ENCODE measurements at places on chromosomes 6 and 20.

DNA sequence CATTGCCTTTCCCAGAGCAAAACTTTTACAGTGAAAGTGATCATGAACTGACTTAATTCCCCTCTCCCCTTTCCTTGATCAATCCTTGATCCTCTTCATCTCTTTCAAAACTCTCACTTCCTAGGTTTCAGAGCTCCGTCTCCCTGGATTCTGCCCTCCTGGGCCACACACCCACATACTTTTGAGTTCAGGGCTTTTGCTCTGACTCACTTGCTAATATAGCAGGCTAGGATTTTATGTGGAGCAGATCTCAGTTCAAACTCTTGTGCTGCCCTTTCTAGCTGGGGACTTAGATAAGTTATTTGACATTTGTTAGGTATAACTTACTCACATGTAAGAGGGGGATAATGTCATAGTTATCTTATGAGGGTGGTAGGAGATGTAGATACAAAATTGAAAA lies 109.1 kb upstream of the MLIP start:
- H3K4me1 ChIP-seq, result peaks cover 2% of the 10 kb centered on the region
- DNase-seq, result no peak
- no peak overlapping the region for H3K4me3 ChIP-seq
- no peak overlapping the region for H3K27ac ChIP-seq
- no peaks in the 10 kb centered on the region for H3K36me3 ChIP-seq
- peaks cover 1% of the 10 kb centered on the region for H3K27me3 ChIP-seq

- H3K27me3 ChIP-seq, result peaks cover 7% of the 10 kb centered on the region
- H3K4me3 ChIP-seq, result no peak overlapping the region
- no peaks in the 10 kb centered on the region for H3K36me3 ChIP-seq
- DNase-seq, result no peak
- peaks cover 3% of the 10 kb centered on the region for H3K4me1 ChIP-seq
- no peak overlapping the region for H3K27ac ChIP-seq
Observed at GRCh38 chr6:11492464-11493290, 44.9 kb upstream of the TMEM170B start.

DNA sequence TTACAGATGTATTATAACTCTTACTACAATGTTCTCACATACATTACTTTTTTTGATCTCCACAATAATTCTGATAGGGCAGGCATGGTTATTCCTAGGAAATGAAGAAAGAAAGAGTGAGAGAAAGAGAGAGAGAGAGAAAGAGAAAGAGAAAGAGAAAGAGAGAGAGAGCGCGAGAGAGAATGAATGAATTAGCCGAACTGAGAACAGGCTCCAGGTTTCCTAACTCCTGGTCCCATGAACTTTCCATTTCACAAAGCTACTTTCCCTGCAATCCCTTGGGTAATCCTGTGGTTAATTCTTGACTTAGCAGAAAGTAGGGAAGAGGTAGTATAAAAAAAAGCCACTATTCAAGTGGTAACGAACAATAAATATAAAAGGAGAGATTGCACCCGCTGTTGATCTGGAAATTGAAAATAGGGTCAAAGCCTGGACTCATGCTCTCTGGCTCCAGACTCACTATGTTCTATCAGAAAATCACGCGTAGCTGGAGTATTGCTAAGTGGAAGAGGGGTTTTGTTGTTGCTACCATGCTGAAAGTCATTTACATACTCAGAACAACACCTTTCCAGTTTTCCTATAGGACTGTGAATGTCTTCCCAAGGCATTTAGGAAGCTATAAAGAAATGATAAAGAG lies 131.2 kb downstream of the CCDC170 start:
- no peaks in the 10 kb centered on the region for H3K27me3 ChIP-seq
- no peak for DNase-seq
- no peak overlapping the region for H3K4me3 ChIP-seq
- H3K27ac ChIP-seq, result no peak overlapping the region
- no peaks in the 10 kb centered on the region for H3K36me3 ChIP-seq
- H3K4me1 ChIP-seq, result peaks cover 14% of the 10 kb centered on the region

GRCh38 chr6:114816678-114817077 lies 473.9 kb upstream of the HS3ST5 start:
- no peaks in the 10 kb centered on the region for H3K27me3 ChIP-seq
- no peak for DNase-seq
- H3K4me3 ChIP-seq, result no peak overlapping the region
- no peak overlapping the region for H3K27ac ChIP-seq
- H3K4me1 ChIP-seq, result no peaks in the 10 kb centered on the region

DNA sequence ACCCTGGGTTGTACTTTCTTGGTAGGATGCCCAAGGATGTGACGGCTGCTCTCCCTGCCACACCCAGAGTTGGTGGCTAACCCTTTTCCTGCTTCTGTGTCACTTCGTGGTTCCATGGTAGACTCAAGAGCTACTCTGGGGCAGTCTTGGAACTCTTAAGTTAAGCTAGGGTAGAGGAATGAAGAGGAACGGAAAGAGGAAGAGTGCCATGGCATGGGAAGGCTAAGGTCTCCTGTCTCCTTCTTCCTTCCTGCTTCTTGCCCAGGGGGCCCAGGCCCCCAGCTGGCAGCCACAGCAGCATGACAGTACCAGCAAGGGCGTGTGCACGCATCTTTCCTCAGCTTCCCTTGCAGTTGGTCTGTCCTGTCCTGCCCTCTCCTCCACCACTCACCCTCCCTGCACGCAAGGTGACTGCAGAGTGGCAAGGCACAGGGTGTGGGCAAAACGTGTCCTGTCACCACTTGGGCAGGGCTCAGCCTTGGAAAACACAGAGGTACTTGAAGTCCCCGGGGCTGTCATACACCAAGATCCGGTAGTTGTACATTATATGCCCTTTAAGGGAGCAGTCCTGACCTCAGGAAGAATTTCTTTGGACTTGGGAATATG lies 39.8 kb upstream of the TGM3 start:
- DNase-seq, result no peak
- H3K27me3 ChIP-seq, result peaks cover 4% of the 10 kb centered on the region
- H3K36me3 ChIP-seq, result no peaks in the 10 kb centered on the region
- H3K4me3 ChIP-seq, result no peak overlapping the region

GRCh38 chr6:116405652-116406356 lies 35.1 kb downstream of the DSE start:
- H3K27ac ChIP-seq, result no peak overlapping the region
- peaks cover 10% of the 10 kb centered on the region for H3K27me3 ChIP-seq
- no peaks in the 10 kb centered on the region for H3K36me3 ChIP-seq
- H3K4me3 ChIP-seq, result no peak overlapping the region
- no peak for DNase-seq
- H3K4me1 ChIP-seq, result peaks cover 3% of the 10 kb centered on the region

DNA sequence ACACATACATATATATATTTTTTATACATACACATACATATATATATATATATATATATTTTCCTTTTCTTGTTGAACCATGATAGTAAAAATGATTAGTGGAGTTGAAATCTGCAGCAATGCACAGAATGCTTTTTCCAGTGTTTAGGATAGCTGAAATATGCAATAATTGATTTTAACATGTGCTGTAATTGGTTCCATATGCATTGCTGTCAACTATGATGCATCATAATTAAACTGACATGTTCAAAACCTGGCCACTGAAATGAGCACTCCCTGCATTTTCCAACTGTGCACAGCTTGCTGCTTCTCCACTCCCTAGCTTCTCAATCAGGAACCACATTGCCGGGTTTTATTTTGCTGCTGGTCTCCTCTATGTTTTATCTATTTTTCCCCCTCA lies 358.3 kb downstream of the PAX1 start:
- no peak for DNase-seq
- H3K27ac ChIP-seq, result no peak overlapping the region
- H3K4me3 ChIP-seq, result no peak overlapping the region

- no peak for DNase-seq
- H3K27me3 ChIP-seq, result no peaks in the 10 kb centered on the region
- no peak overlapping the region for H3K4me3 ChIP-seq
- H3K4me1 ChIP-seq, result no peaks in the 10 kb centered on the region
- H3K27ac ChIP-seq, result no peak overlapping the region
Observed at GRCh38 chr20:55054453-55054852, 579.1 kb downstream of the DOK5 start.

GRCh38 chr6:7439228-7439627 lies 49.6 kb downstream of the RIOK1 start:
- no peak overlapping the region for H3K27ac ChIP-seq
- no peaks in the 10 kb centered on the region for H3K4me1 ChIP-seq

- no peak for DNase-seq
- no peak overlapping the region for H3K27ac ChIP-seq
- no peaks in the 10 kb centered on the region for H3K36me3 ChIP-seq
- no peaks in the 10 kb centered on the region for H3K27me3 ChIP-seq
- no peak overlapping the region for H3K4me3 ChIP-seq
- no peaks in the 10 kb centered on the region for H3K4me1 ChIP-seq
Observed at GRCh38 chr6:114364301-114364700, 21.5 kb upstream of the HS3ST5 start.

- H3K36me3 ChIP-seq, result peaks cover 8% of the 10 kb centered on the region
- H3K27me3 ChIP-seq, result no peaks in the 10 kb centered on the region
- H3K27ac ChIP-seq, result no peak overlapping the region
- no peak overlapping the region for H3K4me3 ChIP-seq
- H3K4me1 ChIP-seq, result peaks cover 33% of the 10 kb centered on the region
- no peak for DNase-seq
Observed at GRCh38 chr6:25922301-25922700, 8.2 kb downstream of the SLC17A2 start.

DNA sequence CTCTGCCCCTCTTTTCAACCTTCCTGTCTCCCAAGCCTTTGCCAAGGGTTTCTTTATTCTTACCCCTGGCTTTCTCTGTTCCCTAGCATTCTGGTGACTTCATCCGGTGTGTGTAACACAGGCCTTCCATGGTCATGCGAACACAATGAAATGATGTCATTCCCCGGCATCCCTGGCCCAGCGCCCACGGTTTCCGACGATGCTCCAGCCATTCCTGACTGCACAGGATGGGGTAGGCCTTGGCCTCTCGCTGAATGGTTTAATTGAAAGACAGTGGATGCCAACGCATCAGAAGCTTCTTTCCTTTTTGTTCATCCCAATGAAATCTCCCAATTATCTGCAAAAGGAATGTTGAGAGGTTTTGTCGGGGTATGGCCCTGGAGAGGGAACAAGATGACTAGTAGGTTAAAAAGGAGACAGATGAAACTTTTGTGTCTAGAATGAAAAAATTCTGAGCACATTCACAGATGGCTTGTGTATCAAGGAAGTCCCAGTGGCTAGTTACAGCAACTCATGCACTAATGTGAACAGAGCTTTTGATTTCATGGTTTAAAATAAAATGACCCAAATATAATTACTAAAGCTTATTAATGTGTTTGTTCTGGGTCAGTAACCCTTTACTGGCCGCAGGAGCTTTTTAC lies 655.0 kb downstream of the QKI start:
- no peaks in the 10 kb centered on the region for H3K27me3 ChIP-seq
- no peaks in the 10 kb centered on the region for H3K36me3 ChIP-seq
- H3K4me3 ChIP-seq, result no peak overlapping the region
- H3K27ac ChIP-seq, result no peak overlapping the region

GRCh38 chr6:11198663-11199603 lies 33.5 kb downstream of the NEDD9 start:
- peak overlapping the region; percentile 31 for H3K27ac ChIP-seq
- H3K36me3 ChIP-seq, result peaks cover 86% of the 10 kb centered on the region
- peaks cover 54% of the 10 kb centered on the region for H3K4me1 ChIP-seq
- H3K27me3 ChIP-seq, result no peaks in the 10 kb centered on the region
- H3K4me3 ChIP-seq, result no peak overlapping the region
- DNase-seq, result peak; percentile 21

DNA sequence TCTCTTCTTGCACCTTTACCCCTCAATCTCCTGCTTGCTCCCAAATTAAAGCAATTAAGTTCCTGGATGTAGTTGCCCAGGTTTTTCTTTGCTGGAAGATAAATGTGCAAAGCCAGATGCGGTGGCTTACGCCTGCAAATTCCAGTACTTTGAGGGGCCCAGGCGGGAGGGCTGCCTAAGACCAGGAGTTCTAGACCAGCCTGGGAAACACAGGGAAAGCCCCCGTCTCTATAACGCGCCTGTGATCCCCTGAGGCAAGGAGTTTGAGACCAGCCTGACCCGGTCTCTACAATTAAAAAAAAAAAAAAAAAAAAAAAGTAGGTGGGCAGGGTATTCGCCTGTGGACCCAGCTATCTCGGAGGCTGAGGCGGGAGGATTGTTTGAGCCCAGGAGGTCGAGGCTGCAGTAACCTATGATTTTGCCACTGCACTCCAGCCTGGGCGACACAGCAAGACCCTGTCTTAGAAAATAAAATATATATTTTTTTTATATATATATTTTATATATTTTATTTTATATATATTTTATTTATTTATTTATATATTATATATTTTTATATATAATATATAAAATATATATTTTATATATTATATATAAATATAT lies 461 bp upstream of the DCDC2 start:
- peaks cover 13% of the 10 kb centered on the region for H3K4me1 ChIP-seq
- peak overlapping the region; percentile 37 for H3K4me3 ChIP-seq
- no peaks in the 10 kb centered on the region for H3K36me3 ChIP-seq
- DNase-seq, result no peak

GRCh38 chr20:32509639-32510066 lies 75.5 kb downstream of the NOL4L start:
- peak overlapping the region; percentile 62 for H3K27ac ChIP-seq
- H3K4me3 ChIP-seq, result peak overlapping the region; percentile 24
- H3K4me1 ChIP-seq, result peaks cover 38% of the 10 kb centered on the region

GRCh38 chr6:168179702-168180382 lies 100.8 kb upstream of the FRMD1 start:
- DNase-seq, result no peak
- no peaks in the 10 kb centered on the region for H3K36me3 ChIP-seq
- no peaks in the 10 kb centered on the region for H3K4me1 ChIP-seq
- no peak overlapping the region for H3K27ac ChIP-seq

DNA sequence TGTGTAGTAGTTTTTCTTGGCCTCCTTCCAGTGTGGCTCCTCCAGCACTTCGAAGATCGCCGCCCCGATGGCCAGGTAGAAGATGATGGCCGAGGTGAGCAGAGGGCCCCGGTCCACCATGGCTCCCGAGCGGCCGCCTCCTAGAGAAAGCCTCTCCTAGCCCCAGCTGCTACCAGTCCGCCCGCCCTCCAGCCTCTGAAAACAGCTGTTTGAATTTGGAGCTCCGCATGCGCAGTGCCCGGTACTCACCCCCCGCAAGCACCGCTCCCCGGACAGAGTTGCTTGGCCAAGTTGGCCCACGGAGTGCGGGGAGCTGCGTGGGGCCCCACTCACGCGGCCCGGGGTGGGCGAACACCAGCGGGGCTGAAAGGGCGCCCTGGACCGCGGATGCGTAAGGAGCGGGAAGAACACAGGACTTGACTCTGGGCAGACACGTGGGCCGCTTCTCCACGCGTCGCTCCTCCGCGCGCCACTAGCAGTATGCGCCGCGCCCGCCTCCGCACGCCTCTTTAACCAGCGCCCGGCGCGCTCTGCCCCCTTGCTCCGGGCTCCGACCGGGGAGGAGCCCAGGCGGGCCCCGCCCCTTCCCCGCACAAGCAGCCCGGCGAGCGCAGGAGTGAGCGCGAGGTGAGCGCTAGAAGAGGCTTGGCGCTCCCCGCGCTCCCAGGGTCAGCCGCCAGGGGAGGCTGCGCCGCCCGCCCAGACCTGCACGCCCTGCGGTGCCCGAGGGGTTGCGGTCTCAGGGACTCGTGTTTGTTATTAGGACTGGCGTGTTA lies at the start of gene KCNK5:
Gene KCNK5 (minus strand): TSS at position 484 of the 776 bp plus-strand sequence. CDS start 364 bp downstream, at position 120.
- peaks cover 40% of the 10 kb centered on the region for H3K36me3 ChIP-seq
- no peaks in the 10 kb centered on the region for H3K27me3 ChIP-seq
- peak within 1 kb of the TSS; percentile 89 for H3K4me3 ChIP-seq
- peaks cover 32% of the 10 kb centered on the region for H3K4me1 ChIP-seq

GRCh38 chr20:54846948-54847347 lies 371.6 kb downstream of the DOK5 start:
- H3K27ac ChIP-seq, result no peak overlapping the region
- DNase-seq, result no peak
- no peaks in the 10 kb centered on the region for H3K27me3 ChIP-seq

- no peak overlapping the region for H3K4me3 ChIP-seq
- no peaks in the 10 kb centered on the region for H3K4me1 ChIP-seq
- DNase-seq, result no peak
- no peak overlapping the region for H3K27ac ChIP-seq
- H3K27me3 ChIP-seq, result peaks cover 28% of the 10 kb centered on the region
Observed at GRCh38 chr20:64047968-64048401, 1.5 kb downstream of the SOX18 start.
